ENCODE measurements at places on chromosomes 12 and 14. TPM values are rescaled to one million over a fixed set of nuclear protein-coding genes. Genes with fewer than 3 reads are reported as not detected.

The GARIN6 gene
- not detected for total RNA-seq

The CABP1 gene
- 0.54 TPM for total RNA-seq

The SSPN gene
- total RNA-seq: 10.9 TPM

The CNTN1 gene
- total RNA-seq: 0.53 TPM

The IKZF4 gene
- 4.1 TPM for total RNA-seq

The SYCP3 gene
- not detected for total RNA-seq

The RNASE13 gene
- not detected for total RNA-seq

DNA sequence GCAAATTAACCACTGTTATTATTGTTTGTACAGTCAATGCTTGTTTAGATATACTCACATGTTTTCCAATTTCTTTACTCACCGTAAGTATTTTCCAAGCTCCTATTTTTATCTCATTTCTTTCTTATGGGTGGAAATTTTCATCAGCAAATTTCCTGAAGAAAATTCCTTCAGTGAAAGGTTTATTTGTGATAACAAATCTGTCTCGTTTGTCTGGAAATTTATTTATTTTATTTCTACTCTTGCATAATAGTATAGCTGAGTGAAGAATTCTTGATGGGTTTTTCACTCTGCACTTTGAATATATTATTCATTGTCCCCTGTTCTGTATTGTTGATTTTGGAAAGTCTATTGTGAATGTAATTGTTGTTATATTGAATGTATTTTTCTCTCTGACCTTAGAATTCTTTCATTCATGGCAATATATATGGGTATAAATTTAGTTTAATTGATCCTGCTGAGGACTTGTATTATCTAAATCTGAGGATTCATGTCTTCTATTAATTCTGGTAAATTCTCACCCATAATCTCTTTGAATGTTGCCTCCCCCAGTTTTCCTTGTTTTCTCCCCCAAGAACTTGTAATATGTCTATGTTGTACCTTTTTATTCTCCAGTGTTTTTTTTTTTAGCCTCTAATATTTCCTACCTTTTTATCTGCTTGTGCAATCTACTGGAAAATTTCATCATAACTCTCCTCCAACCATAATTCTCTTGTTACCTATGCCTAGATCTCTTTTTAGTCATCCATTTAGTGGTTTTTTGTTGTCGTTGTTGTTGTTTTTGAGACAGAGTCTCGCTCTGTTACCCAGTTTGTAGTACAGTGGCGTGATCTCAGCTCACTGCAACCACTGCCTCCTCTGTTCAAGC lies 21.6 kb upstream of the HOXC13 start:
- DNase-seq: no peak

DNA sequence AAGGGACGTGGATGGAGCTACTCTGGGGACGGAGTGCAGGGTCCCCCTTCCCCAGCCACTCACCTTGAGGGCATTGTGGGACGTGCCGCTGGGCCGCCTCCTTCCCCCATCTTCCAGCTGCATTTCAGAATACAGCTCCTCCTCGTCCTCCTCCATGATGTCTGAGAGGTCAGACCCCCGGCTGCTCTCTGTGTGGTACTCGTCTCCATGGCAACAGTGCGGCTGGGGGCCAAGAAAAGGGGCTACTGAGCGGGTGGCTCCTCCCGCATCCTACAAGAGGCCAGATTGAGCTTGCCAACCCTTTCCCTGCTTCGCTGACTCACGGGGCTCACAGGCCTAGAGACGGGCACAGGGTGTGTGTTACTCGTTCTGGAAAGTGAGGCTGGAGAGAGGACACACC lies 90.4 kb downstream of the PIWIL1 start:
- no peak for DNase-seq

GRCh38 chr12:116060764-116061163 lies 216.7 kb downstream of the MED13L start:
- no peak for DNase-seq

DNA sequence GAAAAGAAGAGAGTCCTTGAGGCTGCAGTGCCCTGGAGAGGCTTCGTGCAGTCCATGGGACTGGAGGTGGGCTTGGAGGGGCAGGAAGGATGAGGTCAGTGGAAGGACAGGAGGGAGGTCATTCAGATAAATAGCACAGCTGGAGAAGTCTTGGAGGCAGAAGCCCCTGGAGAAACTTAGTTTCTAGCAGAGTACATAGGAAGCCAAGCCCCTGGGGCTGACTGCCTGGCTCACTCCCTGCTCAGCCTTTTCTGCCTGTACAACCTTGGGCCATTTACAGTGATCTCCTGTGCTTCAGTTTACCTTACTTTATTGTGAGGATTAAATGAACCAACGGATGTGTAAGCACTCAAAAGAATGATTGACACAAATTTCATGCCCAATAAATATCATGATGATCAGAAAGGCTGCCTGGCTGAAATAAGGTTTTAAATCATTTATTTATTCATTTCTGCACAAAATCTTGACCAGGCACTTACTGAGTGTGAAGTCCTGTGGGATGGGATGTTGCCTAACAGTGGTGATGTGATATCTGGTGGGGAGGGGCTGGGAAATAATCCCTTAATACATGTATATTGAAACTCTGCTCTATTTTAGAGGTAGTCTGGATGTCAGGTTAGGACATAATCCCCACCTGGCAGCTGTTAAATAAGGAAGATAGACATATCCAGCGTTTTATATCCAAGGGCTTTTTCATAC lies 54.3 kb downstream of the PLEKHG7 start:
- no peak for DNase-seq

DNA sequence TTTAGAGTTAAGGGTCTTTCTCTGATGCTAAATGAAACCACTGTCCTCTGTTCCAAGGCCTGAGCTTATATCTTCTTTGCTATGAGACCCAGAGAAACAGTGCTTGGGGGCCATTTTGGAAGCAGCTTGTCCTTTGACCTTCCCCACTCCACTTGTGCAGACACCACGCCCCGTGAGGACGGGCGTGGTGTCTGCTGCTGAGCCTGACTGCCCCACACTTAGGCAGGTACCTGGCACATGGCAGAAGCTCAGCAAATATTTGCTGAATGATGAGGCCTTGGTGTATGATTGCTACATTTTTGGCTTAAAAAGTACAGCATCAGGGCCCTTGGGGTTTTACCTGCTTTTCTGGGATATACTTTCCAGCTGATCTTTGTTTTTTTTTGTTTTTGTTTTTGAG lies 69.9 kb downstream of the RASSF3 start:
- no peak for DNase-seq

GRCh38 chr14:58740379-58740935 lies 102.7 kb downstream of the DACT1 start:
- no peak for DNase-seq

GRCh38 chr12:27619308-27619707 lies 76.9 kb upstream of the REP15 start:
- no peak for DNase-seq

DNA sequence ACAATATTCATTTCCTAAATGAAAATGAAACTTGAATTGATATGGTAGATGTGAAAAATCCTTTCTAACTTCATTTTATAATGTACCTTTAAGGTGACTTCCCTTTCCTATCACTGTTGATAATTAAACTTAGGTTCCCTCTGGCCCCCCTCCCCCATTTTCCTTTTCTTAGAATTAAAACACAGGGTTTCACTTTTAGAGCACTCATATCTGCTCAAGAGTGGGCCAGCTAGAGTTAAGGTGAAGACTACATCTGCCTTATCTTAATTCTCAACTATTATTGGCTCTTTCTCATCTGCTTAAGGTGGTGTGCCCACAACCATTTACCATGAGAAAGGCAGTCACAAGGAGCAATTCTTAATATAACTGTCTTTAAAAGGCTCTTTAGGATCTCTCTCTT lies 49.7 kb downstream of the LIN52 start:
- no peak for DNase-seq

DNA sequence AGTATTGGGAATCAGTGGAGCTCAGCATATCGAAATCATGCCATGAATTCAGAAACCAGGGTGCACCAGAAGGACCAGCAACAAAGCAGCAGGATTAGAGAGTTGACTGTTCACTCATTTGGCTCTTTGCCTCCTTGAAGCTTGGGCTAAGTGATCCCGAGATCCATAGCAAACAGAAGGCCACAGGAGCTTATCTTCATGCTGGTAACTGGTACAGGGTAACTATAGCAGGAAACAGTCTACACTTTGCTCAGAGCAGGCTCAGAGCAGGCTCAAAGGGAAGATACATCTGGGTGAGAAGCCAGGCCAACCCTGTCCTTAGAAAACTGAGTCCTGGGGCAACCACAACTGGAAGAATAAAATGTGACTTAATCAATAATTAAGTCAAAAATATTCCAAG lies 111.1 kb downstream of the GRIN2B start:
- no peak for DNase-seq

- DNase-seq: no peak
These were observed 36.8 kb upstream of the PIWIL1 start for GRCh38 chr12:130300737-130301535.

GRCh38 chr12:23831739-23832138 lies 117.7 kb downstream of the SOX5 start:
- DNase-seq: no peak

DNA sequence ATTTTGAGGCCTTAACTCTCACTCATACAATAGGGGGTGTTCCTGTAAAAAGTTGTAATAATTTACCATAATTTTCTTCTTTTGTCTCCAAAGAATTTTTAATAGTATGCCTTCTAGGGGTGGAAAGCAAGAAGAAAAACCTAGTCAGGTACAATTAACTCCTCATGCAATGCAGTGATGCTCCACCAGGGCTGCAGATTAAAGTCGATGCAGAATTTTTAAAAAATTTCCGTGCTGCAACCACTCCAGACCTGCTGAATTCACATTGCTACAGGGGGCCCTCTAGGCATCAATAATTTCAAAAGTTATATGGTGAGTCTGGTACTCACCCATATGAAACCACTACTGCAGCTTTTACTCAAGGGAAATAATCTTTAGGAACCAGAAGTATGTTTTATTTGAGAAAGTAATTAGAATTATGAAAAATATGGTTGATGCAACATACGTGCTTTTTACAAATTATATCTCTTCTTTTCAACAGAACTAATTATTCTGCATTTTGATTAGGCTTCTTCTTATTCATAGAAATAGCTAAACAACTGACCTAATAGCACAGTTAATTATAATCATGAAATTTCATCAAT lies 353.2 kb downstream of the BCAT1 start:
- no peak for DNase-seq

DNA sequence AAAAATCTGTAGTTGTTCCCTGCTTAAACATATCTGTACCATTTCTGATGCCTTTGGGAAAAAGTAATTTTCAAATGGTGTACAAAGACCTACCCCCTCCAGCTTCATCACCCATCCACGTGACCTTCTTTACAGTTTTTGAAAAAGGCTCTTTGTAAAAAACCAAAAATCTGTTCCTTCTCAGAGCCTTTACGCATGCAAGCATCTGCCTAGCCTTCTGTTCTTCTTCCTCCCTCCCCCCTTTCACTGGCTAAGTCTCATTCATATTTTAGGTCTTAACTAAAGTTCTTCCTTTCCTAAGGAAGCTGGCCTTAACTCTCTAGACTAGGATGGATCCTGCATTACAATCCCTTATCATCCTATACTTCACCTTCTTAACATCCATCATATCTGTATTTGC lies 10.4 kb downstream of the CAPRIN2 start:
- DNase-seq: no peak

DNA sequence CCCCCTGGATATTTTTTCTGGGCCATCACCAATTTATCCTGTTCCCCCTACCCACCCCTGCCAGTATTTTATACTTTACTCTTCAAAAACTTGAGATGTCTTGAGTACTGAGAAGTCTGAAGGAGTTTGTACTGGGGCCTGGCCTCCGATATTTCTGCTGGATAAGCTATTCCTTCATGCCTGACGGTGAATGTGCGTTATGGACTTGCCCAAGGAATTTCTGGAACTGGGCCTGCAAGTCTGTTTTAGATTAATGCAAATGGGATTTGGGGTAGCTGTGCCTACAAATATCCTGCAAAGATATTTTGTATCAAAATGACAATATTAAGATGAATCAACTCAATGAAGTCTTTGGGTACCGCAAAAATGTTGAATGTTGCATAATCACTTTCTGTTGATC lies at the start of gene PTCSC3:
TSS of gene PTCSC3 (minus strand) at position 199 of the 400 bp plus-strand sequence.
- no peak for DNase-seq

GRCh38 chr14:96197969-96198368 lies 6.7 kb upstream of the BDKRB2 start:
- no peak for DNase-seq
